Renal cortex interstitium (tissue), 15 donors: ENCODE measurements at places on chromosomes 1 and 21. TPM values are rescaled to one million over a fixed set of nuclear protein-coding genes. Genes with fewer than 3 reads are reported as not detected.

DNA sequence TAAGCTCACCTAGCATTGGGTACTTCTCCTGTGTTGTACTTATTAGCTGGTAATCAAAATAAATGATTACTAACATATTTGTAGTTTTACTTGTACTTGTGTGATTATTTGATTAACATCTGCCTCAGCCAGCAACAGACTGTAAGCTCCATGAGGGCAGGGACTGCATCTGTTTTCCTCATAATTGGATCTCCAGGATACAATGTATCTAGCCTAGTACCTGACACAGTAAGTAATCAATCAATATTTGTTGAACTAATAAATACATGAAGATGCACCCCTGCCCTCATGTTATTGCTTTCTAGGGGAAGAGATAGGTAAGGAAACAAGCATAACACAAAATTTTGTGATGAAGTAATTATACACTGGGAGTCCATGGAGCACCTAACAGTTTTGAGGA lies 101.5 kb downstream of the TENT5C start:
- no peak for DNase-seq

DNA sequence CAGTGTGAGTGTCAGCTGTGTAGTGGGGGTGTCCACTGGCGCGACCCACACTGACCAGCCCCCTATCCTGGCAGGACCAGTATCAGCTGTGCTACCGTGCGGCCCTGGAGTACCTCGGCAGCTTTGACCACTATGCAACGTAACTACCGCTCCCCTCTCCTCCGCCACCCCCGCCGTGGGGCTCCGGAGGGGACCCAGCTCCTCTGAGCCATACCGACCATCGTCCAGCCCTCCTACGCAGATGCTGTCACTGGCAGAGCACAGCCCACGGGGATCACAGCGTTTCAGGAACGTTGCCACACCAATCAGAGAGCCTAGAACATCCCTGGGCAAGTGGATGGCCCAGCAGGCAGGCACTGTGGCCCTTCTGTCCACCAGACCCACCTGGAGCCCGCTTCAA lies 28.1 kb upstream of the KDM4A start:
- DNase-seq: no peak

DNA sequence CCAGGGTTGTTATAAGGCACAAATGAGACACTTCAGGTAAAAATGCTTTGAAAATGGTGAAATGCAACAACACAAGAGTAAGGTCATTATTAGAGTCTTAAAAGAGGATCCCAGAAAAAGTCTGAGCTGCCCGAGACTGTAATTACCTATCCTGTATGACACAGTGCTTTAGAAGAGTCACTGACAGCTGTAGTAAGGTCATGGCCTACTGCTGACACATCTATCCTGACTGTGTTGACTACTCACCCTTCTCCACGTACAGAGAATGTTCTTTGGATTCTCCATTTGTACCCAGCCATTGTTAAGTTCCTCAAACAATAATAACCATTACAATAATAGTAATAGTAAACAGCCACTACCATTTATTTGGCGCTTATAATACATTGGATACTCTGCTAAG lies 104.4 kb downstream of the CACHD1 start:
- no peak for DNase-seq

- no peak for DNase-seq
These were observed 20.6 kb downstream of the PYHIN1 start for GRCh38 chr1:158951956-158952355.

DNA sequence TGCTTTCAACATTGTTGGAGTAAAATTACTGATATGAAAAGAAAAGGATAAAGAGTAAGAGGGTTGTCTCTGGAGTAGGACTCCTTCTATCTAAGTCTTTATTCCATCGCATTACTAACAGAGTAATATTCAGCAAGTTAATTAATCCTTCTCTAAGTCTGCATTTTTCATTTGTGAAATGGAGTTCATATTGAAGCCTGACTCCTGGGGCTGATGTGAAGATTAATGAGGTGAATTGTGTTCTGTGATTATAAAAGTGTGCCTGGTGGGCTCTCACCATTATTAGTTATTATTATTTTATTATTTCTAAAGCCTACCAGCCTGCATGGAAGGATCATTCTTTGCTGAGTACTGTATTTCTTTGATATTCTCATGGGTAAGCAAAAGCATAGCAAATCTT lies 1096.7 kb downstream of the KCNT2 start:
- DNase-seq: no peak

GRCh38 chr1:157882580-157882979 lies 41.0 kb upstream of the CD5L start:
- no peak for DNase-seq

Gene IGSF3
- 30.2 TPM for polyA plus RNA-seq

Gene TNFRSF14
- polyA plus RNA-seq: 20.9 TPM

Gene PCAT6
- 3.8 TPM for polyA plus RNA-seq

DNA sequence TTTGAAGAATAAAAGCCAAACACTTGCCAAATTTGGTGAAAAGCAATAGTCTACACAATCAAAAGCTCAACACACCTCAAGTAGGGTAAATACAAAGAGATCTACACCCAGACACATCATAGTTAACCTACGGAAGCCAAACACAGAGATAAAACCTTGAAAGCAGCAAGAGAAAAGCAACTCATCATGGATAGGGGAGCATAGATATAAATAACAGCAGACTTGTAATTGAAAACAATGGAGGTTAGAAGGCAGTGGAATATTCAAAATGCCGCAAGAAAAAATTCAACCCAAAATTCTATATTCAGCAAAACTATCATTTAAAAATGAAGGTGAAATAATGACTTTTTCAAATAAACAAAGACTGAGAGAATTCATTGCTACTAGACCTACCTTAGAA lies 105.1 kb downstream of the ITSN1 start:
- DNase-seq: no peak

- no peak for DNase-seq
These were observed 6.6 kb downstream of the ATF3 start for GRCh38 chr1:212615201-212615470.

DNA sequence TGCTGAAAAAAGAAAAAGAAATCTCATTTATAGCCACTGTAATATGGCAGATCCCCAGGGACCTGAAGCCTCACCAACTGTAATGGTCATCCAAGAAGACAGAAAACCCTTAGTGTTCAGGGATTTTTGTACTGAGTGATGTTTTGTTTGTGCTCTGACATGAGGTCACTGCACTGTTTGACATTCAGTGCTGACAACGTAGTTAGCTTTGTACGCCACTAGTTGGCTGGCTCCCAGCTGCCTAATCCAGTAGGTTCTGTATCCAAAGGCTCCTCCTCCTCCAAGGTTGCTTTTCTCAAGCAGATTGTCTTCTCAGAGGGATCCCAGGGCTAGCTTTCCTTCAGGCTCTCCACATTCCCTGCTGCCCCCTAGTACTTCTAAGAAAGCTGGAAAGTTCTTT lies 9.5 kb upstream of the YRDC start:
- no peak for DNase-seq

DNA sequence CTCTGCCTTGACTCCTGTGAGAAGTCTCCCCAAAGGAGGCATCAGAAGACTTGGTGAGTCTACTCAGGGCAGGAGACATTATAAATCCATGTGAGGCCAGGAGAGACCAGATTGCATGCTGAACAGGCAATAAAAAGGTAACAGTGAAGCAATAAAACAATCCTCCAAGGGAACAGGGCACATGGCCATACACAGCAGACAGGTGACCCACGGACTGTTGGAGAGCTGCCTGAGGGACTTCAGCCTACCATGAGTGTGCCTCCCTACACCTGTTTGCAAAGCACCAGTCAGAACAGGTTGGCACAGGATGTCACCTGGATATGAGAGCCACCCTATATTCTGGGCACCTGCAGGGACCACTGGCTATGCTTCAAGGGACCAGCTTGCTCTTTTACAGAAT lies 67.6 kb downstream of the MAB21L3 start:
- no peak for DNase-seq
